ENCODE measurements at places on chromosomes 2 and 18.

DNA sequence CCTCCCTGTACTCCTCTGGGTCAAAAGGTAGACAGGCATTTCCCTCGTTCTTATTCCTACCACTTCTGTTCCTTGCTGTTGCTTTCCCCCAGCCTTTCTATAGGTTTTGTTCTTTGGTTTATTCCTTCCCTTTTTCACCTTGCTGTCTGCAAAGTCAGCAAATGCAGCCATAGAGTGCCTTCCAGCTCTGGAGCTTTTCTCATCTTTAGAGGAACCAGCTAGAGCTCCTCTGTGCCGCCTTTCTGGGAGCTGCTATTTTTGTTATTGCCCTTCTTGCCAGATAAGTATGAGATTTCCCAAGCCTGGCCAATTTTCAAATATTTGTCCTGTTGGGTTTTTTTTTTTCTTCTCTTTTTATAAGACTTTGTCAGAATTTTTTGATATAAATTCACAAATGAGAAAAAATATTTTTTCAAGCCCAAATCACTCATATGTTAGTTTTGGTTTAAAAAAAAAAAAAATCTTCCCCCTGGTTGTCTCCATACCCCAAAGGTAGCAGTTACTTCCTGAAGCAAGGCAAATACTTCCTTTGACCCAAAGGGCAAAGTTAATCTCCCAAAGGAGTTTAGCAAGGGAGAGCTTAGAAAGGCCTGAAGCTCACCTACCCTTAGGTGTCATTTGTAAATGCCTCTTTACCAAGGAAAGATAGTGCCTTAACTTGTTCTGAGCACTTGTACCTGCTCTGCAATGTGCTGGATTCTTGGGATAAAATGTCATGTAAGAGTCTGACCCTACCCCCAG, 5.1 kb upstream of the TTC27 start:
- no peak for DNase-seq

DNA sequence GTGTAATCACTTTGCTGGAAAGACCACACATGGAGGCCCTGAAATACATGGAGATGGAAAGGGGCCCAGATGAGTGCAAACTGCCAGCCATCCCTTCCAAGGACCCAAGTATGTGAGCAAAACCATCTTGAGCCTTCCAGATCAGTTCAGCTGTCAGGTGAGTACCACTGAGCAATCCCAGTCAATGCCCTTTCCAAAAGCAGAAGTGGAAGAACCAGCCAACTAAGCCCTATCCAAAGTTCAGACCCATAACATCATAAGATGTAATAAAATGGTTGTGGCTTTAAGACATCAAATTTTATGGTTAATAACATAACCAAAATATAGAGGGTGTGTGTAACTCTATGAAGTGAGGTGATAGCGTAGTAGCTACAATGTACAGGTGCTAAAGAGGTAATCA, 88.5 kb downstream of the NXPH2 start:
- DNase-seq: no peak

GRCh38 chr2:173843526-173843925, 121.6 kb downstream of the SP3 start:
- DNase-seq: no peak

- no peak for DNase-seq
Measured at GRCh38 chr2:240207661-240208060, 67.2 kb upstream of the OTOS start.

DNA sequence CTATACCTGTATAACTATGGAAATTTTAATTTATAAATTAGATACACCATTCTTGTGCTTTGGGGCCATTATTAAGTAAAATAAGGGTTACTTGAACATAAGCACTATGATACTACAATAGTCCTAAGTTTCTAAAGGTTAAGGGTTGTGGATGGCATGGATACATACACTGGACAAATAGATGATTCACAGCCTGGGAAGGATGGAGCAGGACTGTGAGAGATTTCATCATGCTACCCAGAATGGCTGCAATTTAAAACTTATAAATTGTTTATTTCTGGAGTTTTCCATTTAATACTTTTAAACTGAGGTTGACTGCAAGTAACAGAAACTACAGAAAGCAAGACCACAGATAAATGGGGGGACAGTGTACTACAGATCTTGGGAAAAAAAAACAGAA, 295.8 kb upstream of the ZNF804A start:
- no peak for DNase-seq

- no peak for DNase-seq
Measured at GRCh38 chr18:47265197-47265596, 13.7 kb upstream of the SKOR2 start.
